Temporal lobe (tissue), 4 donors: ENCODE measurements at places on chromosomes 11 and 22. TPM values are rescaled to one million over a fixed set of nuclear protein-coding genes. Genes with fewer than 3 reads are reported as not detected.

MPZL3 gene
- 0.74 TPM for total RNA-seq

LRRC32 gene
- total RNA-seq, result 2.0 TPM

C11orf52 gene
- total RNA-seq, result not detected

DEFB131B gene
- not detected for total RNA-seq

PTGDR2 gene
- 2.0 TPM for total RNA-seq

ZNF280B gene
- 3.9 TPM for total RNA-seq

EED gene
- 25.6 TPM for total RNA-seq

LIF gene
- total RNA-seq, result not detected

SPATA19 gene
- not detected for total RNA-seq

BAIAP2L2 gene
- 0.25 TPM for total RNA-seq

MYOD1 gene
- not detected for total RNA-seq

C11orf97 gene
- total RNA-seq, result 0.49 TPM

OR2D2 gene
- total RNA-seq, result 0.25 TPM

FAM89B gene
- 21.9 TPM for total RNA-seq

YPEL4 gene
- total RNA-seq, result 3.7 TPM

TMPRSS6 gene
- total RNA-seq, result under 0.01 TPM

MMP11 gene
- total RNA-seq, result 12.8 TPM

KRTAP5-11 gene
- not detected for total RNA-seq

KRTAP5-9 gene
- total RNA-seq, result not detected

FOLR1 gene
- 0.25 TPM for total RNA-seq

CARD18 gene
- total RNA-seq, result not detected

TMPRSS5 gene
- total RNA-seq, result 2.0 TPM

COPB1 gene
- total RNA-seq, result 107 TPM

C11orf91 gene
- not detected for total RNA-seq
